ENCODE measurements at places on chromosomes 11 and 22.

DNA sequence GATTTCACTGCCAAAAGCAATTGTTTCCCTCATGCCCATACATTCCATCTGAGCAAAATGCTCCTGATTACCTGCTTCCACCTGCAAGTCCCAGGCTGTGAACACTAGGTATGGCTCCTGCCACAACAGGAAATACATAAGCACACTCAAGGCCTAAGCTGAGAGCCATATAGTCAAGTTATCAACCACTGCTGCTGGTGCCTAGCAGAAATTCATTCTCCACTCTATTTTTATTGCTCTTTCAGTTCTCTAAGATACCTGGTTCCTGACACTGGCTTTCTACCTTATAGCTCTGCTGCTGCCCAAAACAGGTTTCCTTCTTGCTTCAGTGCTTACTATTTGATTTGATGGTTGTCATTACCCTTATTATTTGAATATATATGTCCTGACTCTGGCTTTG lies 31.6 kb downstream of the SLC36A4 start:
- DNase-seq: no peak

DNA sequence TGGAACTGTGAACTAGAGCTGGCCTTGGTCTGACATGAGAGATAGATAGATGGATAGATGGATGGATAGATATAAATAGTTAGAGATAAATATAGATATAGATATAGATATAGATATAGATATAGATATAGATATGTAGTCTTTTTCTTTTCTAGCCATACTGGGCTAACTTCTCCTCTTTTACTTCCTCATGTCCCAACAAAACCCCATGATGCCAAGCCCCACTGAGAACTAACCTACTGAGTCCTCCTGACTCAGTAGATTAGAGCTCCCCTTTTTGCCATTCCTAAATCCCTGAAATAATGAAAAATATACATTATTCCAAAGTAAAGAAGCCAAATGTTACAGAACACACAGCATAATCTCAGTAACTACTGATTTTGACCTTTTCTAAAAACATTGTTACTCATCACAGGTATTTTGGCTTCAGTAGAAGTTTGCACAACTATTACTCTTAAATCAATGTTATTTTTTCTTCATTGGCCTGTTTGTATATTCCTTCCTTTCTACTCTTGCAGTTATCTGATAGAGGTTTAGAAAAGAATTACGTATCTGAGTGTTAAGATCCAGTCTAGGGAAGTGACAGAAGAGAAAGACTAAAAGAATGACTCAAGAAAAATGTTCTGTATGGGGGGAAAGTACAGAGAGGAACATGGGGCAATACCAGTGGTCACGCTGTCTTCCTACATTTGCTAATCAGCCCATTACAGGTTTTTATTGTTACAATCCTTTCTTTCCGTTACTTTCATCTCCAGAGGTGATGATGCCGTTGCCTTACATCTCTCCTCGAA lies 6.0 kb upstream of the OR10D3 start:
- DNase-seq: no peak

- no peak for DNase-seq
These were observed 23.1 kb downstream of the PRDM11 start for GRCh38 chr11:45169310-45170072.

- DNase-seq: no peak
These were observed 33.8 kb downstream of the TXN2 start for GRCh38 chr22:36447632-36448031.

- no peak for DNase-seq
These were observed 5.2 kb upstream of the GCAT start for GRCh38 chr22:37802310-37803194.

GRCh38 chr22:48576333-48577013 lies 1251.2 kb downstream of the BRD1 start:
- no peak for DNase-seq

DNA sequence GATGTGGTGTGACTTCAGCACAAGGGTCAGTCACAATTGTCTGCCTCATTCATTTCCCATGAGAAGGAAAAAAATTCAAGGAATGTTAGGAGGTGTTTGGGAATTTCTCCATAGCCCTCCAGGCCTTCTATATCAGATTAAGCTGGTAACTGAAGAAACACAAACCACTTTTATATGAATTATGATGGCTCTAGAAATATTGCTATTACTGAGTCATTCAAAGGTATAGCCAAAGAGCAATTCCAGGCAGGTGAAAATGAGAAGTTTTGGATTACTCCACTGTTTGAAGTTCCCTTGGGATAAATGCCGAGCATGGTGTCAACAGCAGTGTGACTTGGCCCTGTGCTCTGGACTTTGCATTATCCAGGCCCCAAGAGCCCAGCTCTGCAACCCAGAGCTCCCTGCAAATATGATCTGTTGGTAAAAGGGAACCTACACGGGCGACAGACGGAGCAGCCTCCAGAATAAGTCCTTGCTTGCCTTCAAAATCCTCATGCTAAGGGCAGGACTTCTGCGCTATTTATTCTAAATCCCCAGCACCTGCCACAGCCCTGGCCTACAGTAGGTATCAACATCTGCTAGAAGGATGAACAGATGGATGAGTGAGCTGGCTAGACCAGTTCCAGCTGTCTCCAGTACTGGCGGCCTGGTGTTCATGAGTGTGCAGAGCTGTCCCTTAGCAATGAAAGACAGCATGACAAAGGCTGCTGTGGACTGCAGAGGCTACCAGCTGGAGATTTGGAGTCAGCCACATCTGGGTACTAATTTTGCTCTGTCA lies 67.5 kb upstream of the ZBED5 start:
- DNase-seq: no peak

DNA sequence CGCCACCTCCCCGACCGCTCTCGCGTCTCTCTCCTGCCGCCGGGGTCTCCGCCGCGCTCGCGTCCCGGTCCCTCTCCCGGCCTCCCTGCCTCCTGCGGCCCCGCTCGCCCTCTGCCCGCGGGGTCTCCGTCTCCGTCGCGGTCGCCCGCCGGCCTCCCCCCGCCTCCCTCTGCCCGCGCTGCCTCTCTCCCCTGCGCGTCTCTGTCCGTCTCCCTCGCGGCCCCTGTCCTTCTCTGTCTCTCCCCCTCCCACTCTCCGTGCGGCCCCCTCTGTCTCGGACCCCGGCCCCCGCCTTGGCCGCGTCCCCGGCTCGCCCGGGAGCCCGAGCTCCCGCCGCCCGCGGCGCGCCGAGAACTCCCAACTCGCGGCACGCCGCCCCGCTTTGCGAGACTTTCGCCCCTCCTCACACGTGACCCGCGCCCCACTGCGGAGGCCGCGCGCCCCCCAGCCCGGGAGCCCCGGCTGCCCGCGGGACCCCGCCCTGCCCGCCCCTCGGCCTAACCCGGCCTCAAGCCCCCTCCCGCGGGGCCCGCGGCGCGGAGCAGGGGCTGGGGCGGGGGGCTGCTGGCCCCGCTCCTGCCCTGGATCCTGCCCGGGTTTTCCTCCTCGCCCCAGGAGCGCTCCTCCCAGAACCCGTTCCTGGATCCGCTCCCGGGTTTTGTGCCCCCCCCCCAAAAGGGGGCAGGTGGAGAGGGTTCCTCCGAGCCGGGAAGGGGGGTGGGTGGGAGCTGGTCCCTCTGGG lies 702 bp upstream of the KCNJ4 start:
- no peak for DNase-seq

DNA sequence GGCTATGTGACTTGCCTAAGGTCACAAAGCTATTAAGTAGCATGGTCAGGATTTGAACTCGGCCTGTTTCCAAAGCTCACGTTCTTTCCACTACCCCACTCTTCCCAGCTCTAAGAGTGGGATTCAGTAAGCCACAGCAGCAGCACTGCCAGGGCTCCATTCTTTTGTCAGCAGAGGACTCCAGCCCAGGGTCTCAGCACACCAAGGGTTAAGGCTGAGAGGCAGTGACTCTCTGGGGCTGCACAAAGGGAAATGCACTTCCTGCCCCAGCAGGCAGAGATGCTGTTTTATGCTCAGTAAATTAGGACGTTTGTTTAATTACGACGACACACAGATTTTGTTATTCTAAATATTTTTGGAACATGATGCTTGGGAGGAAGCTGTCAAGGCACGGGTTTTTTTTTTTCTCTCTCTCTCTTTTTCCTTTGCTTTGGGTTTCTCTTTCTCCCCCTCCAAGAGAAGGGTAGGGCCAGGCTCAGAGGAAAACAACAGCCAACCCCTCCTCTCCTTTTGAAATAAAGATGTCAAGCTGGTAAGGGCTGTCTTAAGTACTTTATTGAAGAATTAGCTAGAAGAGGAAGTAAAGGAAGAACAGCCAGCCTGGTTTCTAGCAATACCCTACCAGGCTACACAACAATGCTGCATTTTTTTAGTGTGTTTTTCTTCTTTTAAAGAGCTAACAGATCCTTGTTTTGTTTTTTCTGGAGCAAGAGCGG lies 2.8 kb downstream of the MYH9 start:
- no peak for DNase-seq

- DNase-seq: no peak
These were observed 25.4 kb downstream of the SAAL1 start for GRCh38 chr11:18080451-18080850.

- no peak for DNase-seq
These were observed 22.8 kb downstream of the DHCR7 start for GRCh38 chr11:71425409-71425808.

DNA sequence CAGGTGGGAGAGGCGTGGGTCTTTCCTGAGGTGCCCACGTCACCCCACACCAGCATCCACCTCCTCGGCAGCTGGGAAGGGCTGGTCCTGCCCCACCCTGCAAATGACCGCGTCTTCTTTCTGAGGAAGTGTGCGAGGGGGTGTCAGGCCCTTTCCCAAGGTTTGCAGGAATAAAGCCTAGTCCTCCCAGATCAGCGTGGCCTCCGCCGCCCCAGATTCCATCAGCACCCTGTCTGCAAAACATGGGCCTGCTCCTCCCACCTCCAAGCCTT lies 14.4 kb upstream of the SLC39A13 start:
- no peak for DNase-seq

GRCh38 chr11:540583-541432 lies 3.5 kb downstream of the LRRC56 start:
- no peak for DNase-seq

All from GM10248 (cell line).